ENCODE measurements at places on chromosomes 5 and 9.

DNA sequence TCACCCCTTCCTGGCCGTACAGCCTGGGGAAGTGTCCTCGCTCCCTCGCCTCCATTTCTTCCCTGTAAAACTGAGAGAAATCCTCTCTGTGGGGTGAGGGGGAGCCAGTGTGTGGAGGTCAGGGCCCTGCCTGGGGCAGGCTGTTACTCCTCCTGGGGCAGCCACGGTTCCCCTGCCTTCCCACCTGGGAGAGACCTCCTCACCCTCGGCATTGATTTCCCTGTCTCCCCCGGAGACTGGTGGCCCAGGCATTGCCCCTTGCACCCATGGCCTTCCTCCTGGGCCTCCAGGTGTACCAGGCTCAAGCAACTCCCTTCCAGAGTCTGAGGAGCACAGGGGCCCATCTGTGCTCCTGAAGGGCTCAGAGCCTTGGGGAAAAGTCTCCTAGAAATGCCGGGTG, 75.6 kb upstream of the RNU6ATAC start:
- no peak for DNase-seq

GRCh38 chr5:36492984-36493654, 113.3 kb upstream of the SLC1A3 start:
- DNase-seq = peak; percentile 73

GRCh38 chr9:112339886-112340285, 6.5 kb upstream of the PTBP3 start:
- no peak for DNase-seq

GRCh38 chr9:81072758-81073157, 616.6 kb downstream of the TLE1 start:
- DNase-seq = no peak

GRCh38 chr5:73464016-73464745, 15.6 kb upstream of the FOXD1 start:
- no peak for DNase-seq

DNA sequence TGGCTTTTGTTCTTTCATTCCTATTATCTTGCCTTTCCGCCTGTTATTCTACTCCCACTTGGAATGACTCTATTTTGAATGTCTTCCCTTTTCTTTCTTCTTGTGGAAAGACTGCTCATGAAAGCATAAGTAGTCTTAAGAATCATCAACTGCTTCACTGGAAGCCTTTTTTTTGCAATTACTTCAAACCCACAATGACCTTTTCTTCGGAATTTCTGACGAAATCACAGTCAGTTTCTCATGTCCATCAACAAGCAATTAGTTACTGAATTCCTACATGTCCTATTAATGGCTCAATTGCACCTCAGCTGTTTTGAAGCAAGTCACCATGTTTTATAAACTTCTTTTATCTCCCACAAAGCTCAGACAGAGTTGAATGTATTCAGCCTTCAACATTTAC, 196.2 kb downstream of the TARS1 start:
- no peak for DNase-seq

DNA sequence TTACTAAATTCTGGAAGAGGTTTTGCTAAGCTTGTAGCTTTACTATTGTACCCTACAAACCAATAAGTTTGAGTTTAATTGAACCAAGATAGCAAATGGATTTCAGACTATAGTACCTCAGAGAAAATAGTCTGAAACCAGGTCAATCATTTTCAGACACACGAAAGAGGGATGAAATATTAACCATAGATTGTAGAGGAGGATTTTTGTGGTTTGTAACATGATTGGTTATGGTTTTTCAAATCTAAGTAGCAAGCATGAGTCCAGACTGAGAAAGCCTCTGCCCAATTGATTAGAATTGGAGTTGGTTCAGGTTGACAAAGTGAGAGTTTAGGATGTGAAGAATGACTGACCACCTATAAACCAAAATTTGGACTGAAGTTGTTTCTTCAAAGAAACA, 562.7 kb upstream of the DMAC1 start:
- DNase-seq = no peak

- peak; percentile 69 for DNase-seq
These were observed 17.1 kb downstream of the IER5L start for GRCh38 chr9:129160712-129161533.

- no peak for DNase-seq
These were observed 446.4 kb upstream of the CCNG1 start for GRCh38 chr5:162990856-162991497.

Measured in fibroblast of skin of back (primary cell).